Ecto neural progenitor cell (in vitro differentiated cells): ENCODE measurements at places on chromosomes 12 and 14.

DNA sequence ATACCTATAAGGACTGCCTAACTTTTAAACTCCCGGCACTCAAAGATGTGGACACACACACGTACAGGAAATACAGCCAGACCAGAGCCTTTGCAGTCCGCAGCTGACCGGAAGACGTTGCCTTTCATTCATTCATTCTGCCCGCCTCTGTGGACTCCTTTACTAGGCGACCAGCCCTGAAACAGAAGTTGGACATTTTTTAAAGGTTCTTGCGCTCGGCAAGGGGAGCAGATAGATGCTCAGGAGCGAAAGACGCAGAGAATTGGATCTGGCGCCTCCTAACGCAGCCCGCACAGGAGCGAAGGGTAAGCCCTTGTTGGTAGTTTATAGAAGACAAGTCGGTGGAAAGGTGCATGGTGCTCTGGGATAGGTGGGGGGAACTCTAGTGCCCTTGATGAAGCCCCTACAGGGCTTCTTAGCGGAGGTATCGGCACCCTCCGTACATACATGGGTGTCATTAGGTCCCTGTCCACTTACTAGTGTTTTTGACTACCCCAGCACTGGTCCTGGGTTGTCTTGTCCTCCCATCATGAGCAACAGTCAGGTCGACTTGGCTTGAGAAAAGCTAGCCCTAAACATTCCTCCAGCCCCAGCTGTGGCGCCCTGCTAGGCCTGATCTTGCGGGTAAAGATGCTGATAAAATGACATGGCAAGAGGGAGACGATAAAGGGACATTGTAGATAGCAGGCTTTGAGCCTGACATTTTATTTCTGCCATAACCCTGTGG lies at the start of gene KDM2B:
Gene KDM2B, minus strand, starts transcription at position 65 of the 727 bp plus-strand sequence. CDS start 112 bp downstream, outside the sequence.
- DNase-seq, result peak; percentile 71

GRCh38 chr12:55659486-55660385 lies 23.0 kb downstream of the OR10P1 start:
- DNase-seq, result no peak

- no peak for DNase-seq
Measured at GRCh38 chr12:67957383-67957782, 31.9 kb upstream of the IFNG-AS1 start.

DNA sequence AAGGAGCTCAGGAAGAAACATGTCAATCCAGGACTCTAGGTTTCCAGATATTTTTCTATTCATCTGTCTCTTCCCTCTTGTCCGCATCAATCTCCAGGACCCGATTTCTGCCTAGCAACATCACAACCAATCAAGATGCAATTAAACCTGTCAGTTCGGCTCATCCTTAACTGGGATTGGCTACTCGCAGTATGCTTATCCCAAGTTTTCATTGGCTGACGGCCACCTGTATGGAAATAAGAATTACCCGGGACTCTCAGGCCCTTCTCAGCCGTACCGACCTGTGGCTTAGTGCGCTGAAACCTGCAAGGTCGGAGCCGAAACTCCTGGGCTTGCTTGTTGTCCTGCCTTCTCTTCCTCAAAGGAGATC lies 20.4 kb upstream of the ATP5MC2 start:
- peak; percentile 89 for DNase-seq

DNA sequence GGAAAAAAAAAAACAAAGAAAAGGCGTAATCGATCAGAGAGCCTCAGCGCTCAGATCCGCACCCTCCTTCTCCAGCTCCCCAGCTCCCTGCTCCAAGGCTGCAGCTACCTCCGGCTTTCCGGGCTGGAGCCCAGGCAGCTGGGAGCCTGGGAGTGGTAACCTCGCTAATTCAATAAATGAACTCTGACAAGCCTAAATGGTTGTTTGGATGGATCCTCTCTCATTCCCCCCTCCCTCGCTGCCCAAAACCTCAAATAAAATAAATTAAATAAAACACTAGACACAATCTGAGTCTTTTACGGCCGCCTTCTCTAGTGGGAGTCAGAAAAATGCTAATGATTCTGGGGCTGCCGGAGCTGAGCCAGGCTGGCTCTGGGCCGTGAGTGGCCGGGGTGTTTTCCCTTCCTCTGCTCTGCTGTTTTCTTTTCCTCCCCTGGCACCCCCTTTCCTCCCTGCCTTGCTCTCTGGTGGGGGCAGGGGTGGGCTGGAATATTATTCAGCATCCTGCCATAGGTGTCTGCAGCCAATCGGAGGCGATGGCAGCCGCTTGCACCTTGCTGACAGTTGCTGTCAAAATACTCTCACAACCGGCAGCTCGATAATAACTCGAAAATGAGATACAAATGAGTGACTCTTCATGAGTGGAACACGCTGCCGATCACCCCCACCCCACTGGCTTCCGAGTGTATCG lies 76.1 kb downstream of the RBM19 start:
- DNase-seq, result no peak

GRCh38 chr12:49664591-49665239 lies 41.4 kb downstream of the PRPF40B start:
- DNase-seq, result no peak

DNA sequence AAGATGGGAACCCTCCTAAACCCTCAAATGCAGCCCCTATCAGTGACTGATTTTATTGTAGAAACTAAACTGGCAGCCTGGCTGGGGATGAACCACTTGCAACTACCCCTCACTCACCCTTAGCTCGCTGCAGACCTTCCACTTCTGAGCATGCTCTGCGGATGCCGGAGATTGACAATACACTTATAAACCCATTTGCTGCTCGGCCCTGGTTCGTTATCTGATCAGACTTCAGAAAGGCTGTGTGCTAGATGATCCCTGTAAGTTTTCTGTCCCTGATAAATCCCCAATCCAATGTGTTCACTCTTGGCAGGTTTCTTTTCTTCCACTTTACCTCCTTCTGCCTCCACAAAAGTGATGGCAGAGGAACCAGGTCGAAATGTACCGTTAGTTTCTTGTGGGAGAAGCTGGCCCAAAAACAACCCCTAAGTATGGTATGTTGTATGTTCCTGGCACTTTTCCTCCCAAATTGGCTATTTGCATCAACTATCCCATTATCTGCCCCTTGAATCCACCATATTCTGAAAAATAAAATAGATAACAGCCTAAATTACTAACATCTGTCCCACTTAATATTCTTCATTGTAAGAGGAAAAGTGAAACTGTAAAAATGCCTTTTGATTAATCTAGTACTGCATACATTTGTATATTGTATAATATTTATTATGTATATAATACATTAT lies 18.8 kb downstream of the RPH3A start:
- DNase-seq, result no peak

GRCh38 chr12:94889445-94890210 lies 113.9 kb downstream of the NDUFA12 start:
- no peak for DNase-seq

GRCh38 chr12:94143951-94144350 lies 4.4 kb upstream of the PLXNC1 start:
- DNase-seq, result no peak

DNA sequence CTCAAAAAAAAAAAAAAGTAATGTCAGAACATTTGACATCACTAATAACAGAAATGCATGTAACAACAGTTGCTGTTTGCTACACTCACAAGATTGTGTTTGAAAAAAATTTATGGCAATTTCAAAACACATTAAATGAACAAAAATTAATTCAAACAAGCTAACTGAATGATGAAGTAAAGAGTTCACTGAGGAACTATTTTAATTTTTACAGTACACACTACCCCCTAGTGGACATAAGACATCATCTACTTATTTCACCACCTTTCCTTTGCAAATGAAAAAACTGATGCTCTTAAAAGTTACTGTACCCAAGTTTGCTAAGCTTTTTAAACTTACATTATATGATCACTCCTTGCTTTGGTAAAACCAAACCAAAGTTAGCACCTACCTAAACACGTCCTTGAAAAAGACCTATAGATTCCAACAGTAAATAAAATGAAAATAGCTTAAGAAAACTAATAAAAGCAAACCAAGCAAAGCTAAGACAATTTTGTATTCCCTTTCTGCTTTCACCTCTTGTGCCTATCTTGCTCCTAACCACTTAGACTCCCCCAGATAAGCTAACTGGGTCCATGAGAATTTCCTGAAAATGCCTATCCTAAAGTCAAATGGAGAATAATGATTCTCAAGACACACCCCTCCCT lies 22.2 kb downstream of the UBE2N start:
- no peak for DNase-seq

- DNase-seq, result no peak
Measured at GRCh38 chr14:101917413-101918017, 46.9 kb upstream of the DYNC1H1 start.

GRCh38 chr14:89205137-89205740 lies 211.8 kb downstream of the FOXN3 start:
- DNase-seq, result no peak

DNA sequence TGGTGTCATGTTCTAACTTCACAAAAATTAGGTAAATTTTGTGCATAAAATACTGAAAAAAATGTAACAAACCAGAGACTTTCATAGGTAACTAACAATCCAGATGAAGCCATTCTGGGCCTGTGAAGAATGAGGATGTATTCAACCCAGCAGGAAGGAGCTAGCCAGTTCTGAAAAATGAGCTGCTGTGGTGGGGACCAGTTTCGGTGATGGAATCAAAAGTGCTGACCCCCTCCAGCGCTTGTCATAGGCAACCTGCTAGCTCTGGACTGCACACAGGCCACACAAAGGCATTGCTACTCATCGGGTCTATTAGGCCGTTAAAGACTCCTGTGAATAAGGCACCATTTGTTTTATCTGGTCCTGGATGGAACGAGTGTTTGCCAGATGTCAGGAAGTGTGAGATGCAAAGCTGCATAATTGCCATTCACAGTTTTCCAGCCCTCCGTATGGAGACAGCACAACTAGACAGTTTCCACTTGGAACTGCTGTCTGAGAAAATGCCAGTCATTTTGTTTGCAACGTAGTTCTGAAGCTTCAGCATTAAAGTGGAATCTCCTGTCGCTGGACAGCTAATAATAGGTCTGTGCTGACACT lies 3.3 kb upstream of the RIMBP2 start:
- DNase-seq, result no peak

GRCh38 chr12:50786498-50787231 lies 22.8 kb downstream of the ATF1 start:
- DNase-seq, result no peak

DNA sequence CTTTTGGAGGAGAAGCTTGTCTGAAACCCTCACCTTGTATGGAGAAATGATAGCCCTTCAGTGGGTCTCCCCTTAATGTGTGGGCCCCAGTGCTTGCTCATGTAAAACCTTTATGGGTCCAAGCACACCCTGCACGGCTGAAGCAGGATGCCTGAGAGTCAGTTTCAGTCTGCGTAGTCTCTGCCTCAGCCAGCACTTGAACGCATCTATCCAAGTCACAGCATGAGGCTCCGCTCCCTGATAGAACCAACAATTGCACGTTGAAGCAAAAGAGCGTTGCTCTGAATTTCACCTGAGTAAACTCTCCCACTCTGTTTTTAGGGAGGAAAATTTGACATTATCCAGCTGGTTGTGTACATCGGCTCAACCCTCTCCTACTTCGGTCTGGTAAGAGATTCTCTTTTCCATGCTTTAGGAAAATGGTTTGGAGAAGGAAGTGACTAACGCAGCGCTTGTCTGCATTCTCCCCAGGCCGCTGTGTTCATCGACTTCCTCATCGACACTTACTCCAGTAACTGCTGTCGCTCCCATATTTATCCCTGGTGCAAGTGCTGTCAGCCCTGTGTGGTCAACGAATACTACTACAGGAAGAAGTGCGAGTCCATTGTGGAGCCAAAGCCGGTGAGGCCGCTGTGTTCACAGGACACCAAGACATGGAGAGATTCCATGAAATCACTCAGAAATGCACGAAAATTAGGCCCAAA lies 33.0 kb upstream of the P2RX4 start:
- DNase-seq, result no peak

- DNase-seq, result peak; percentile 43
Measured at GRCh38 chr14:68603533-68604360, 189.1 kb downstream of the ZFP36L1 start.

DNA sequence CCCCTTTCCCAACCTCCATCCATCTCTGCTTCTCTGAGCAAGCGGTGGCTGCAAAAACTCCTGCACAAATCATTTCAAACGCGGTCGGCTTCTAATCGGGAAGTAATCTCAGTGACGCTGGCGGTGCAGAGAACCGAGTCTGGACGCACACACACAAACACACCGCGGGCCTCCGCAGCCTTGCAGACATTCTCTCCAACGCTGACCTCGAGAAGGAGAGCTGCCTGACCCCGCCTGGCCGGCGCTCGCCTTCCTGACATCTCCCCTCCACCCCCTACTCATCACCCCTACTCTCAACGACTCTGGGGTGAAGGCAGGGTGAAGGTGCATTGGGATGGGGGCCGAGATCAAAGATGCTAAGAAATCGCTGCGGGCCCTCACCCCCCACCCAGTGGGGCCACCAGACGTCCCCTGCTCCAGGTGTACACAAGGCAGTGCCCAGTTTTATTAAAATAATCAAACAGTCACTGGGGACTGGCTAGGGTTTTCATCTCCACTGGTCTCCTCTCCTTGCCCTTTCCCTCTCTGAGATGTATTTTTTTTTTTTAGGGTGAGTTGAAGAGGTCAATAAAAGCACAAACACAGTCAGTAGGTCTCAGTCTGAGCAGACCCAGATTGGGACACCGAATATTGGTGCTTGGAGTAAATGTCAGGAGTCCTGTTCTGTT lies 506 bp upstream of the TBX5 start:
- no peak for DNase-seq

DNA sequence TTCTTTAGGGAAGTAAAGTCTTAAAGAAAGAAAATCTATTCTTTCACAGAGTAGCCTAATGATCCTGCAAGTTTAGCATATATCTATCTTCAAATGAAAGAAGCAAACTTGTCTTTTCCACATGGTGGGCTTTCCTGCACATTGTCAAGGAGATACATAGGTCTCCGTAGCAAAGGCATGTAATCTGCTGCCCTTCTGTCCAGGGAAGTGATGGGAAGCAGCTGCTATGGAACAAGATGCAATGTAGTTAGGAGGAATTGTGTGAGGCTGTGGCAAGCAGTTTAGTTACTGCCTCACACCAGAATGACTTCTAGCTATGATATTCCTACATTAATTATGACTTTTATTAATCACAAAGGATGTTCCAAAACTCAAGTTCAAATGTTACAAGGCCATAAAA lies 174.4 kb downstream of the PDZRN4 start:
- DNase-seq, result no peak

- DNase-seq, result peak; percentile 76
Measured at GRCh38 chr12:22334410-22335100, at the start of gene ST8SIA1. Gene ST8SIA1 (minus strand): TSS chr12:22334707. CDS start chr12:22334232, 475 bp downstream.

GRCh38 chr14:33375786-33376185 lies 437.1 kb downstream of the NPAS3 start:
- DNase-seq, result no peak
